ENCODE measurements at places on chromosomes 5 and 9.

DNA sequence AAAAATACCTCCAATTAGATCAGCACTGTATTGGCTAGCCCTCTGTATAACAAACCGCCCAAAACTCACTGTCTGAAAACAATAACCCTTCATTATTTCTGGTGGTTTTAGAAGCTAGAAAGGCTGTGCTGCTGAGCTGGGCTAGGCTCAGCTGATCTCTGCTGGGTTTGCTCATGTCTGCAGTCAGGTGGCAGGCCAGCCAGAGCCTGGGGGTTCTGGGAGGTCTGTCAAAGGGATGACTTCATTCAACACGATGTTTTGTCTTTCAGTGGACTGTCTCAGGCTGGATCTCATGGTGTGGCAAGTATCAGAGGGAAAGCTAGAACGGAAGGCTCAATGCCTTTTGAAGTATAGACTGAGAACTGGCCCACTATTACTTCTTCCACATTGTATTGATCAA lies 335.1 kb upstream of the DMAC1 start:
- no peak for DNase-seq

DNA sequence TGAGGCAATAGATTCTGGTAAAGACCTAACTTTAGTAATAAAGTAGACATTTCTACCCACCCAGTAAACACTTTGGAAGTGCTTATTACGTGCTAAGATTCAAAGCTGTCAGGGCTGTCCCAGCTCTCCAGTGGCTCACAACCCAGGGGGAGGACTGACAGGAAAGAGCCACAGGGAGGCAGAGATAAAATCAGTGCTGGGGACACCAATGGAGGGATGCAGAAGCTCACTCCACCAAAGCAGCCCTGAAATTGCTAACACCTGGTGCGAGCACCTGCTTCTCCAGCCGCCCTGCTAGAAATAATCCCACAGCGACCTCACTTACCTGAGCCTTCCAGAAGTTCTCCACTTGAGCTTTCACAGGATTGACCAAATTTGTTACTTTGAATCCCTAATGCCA lies 501.0 kb downstream of the BNC2 start:
- no peak for DNase-seq

GRCh38 chr5:124452412-124452811 lies 294.0 kb downstream of the ZNF608 start:
- peak; percentile 4 for DNase-seq

GRCh38 chr9:128819716-128820664 lies 1.7 kb downstream of the ENDOG start:
- no peak for DNase-seq

DNA sequence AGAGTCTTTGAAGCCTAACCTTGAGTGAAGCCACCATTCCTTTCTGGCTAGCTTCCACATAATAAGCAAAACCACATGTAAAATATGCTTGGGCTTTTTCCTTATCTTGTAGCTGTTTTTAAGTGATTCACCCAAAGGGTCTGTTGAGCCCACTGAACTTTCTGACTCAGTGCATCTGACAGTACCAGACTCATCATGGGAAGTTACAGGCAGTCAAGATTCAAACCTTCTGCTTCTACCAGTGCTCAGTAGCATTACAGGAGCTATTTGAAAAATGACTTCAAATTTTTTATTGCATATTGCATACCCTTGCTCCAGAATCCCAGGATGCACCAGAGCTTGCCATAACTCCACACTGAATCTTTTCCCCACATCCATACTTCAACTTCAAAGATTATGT lies 87.5 kb upstream of the PTPRD start:
- no peak for DNase-seq

- no peak for DNase-seq
Measured at GRCh38 chr5:147779694-147780093, 2.8 kb downstream of the JAKMIP2 start.

DNA sequence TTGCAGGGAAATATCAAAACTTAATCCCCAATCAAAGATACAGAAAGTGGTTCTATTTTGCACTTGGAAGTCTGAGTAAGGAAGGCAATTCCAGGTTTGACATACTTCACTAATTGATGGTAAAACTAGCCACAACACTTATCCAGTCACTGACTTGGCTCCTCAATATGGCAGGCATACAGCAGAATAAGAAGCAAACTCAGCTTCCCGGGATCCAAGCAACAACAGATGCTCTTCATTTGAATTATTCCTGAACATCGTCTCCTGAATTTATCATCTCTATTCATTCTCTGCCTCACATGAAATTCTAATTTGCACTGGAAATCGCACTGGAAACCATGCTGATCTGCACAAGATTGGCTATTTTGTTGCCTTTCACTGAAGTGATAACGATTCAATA lies 629.6 kb downstream of the PRELID2 start:
- no peak for DNase-seq

DNA sequence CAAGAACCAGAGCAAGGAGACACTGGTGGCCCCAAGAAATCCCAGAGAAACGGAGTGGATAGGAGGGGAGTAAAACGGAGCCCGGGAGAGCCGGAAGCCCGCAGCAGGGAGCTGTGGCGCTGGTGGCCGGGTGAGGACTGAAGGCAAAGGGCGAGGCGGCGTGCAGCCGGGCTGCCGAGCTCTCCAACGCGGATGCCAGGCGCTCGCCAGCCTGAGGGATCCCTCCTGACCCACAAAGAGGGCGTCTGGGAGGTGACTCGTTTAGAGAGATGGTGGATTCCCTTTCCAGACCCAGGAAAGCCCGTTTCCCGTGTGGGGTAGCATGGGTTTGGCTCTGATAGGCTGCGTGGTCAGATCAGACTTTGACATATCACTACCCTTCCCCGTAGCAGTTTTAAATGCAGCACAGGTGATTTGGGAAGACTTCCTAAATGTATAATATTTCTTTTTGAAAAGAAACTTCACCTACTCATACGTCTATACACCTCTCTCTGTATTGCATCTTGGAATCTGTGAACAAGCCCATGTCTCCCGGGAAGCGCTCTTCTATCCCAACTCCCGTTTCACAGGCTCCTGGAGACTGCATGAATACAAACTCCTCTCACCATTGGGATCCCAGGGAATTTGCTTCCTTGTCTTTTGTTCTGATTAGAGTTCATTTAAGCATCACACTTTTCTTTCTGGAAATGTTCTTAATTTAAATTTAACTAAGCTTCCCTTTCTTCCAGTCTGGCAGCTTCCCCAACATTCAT lies 158.1 kb downstream of the C9orf152 start:
- peak; percentile 39 for DNase-seq

DNA sequence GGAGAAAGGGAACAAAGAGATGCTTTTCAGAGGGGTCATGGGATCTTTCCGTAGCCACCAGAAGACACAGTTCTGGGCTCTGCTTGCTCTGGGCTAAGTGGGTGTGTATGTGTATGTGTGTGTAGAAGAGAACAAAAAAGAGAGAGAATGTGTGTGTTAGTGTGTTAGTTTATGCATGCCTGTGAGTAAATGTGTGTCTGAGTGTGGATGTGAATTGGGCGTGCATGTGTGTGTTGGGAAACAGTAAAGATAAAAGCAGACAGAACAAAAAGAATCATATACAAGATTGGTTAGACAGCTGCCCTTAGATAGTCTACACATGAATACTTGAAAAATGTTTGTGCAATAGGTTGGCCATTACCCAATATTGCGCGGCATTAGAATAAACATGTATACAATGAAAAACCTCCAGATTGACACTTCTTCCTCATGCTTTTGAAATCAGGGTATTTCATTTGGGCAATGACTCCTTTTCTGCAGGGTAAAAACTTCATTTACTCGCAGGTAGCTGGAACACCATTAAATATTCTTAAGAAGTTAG lies 36.5 kb upstream of the HSPA9 start:
- DNase-seq: peak; percentile 90

GRCh38 chr5:68482199-68482598 lies 266.6 kb downstream of the PIK3R1 start:
- DNase-seq: no peak

DNA sequence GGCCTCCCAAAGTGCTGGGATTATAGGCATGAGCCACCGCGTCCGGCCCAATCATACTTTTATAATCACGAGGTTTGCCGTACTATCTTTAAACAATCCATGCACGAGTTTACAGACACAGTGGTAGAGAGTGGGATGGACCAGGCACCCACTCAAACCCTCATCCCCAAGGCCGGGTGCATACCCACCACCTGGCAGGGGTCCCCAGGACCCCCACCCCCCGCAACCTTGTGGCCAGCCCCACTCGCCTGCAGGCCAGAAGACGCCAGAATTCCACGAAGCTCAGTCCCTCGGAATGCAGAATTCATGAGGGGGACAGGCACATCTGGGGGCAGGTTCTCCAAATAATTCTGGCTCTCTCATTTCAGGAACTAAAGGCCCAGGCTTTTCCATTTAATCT lies 17.1 kb downstream of the NACC2 start:
- no peak for DNase-seq

DNA sequence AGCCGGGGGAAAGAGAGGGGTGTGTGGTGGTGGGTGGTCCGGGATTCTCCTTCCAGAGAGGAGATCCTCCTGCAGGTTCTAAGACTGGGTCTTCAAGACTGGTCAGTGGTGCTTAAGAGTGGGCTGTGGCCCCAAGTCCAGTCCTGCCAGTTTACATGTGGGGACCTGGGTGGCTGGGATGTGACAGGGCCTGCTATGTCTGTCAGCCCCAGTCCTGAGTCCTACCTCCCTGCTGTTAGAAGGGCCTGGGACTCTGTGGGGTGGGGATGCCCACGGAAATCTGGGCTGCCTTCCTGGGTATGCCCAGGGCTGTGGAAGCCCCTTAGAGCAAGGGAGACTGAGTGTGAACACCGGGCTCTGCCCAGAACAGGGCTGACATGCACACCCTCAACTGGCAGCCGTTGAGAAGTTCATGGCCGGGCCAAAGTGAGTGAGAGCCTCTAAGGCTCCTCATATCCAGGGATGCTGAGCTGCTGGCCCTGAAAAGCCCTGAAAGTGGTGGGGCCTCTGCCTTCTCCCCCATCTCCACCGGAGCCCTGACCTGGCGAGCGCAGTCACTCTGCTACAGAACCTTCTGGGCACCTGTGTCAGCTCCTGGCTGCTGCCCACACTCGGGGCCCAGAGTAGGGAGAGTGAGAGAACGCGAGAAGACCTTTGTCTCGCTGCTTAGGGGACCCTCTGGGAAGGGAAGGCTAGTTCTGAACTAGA lies 1.7 kb downstream of the PHF2 start:
- no peak for DNase-seq

DNA sequence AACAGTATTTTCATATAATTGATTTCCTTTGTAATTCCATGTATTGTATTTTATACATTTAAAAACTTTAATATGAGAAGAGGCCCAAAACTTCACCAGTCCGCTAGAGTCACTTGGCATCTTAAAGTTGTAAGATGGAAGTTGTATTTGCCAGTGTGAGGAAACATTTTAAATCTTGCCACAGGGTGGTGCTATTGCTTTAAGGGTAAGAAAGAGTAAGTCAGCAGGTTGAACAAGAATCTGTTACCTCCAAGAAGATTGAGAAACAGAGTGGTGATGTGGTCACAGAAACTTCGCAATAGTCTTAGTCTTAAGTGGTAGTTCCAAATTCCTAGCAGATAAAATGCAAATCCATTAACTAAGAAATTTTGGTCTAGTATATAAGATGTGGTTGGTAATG lies 39.8 kb upstream of the RANBP6 start:
- peak; percentile 98 for DNase-seq

- DNase-seq: peak; percentile 92
Measured at GRCh38 chr5:170254056-170254455, 21.3 kb downstream of the C5orf58 start.

- DNase-seq: no peak
Measured at GRCh38 chr9:133089271-133089671, 27.5 kb downstream of the CEL start.

- DNase-seq: peak; percentile 28
Measured at GRCh38 chr9:126317513-126317912, 9.1 kb upstream of the MVB12B start.

DNA sequence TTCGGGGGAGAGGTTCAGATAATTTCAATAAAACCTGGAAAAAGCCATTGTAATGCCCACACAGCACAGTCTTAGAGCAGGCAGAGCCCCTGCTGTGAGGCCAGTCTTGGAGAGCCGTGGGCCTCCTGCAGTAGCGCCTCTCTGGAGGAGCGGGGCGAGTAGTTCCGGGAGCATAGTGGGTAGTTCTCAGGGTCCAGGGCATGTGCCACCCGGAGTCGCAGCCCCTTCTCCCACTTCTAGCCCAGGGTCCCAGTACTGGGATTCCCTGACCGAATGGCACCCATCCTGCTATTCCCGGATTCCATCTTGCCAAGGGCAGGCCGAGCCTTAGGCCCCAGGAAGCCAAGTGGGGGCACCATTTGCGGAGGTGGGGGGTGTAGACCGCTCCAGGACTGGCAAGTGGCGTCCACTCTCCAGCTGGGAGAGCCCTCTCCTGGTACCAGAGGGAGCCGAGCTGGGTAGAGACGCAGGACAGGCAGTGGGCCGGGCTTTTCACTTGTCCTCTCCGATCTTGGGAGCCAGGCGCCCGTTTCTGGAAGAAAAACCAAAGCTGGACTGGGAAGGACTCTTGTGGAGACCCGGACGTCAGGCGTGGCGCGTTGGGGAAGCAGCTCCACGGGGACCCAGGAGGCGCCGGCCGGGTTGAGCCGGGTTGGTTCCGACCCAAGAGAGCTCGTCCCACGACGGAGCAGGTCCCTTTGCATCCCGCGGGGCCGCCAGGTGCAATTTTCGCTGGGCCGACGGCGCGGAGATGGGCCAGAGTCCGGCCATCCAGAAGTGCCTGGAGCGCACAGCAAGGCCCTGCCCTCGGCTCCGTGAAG lies 12.1 kb downstream of the PROP1 start:
- DNase-seq: no peak

DNA sequence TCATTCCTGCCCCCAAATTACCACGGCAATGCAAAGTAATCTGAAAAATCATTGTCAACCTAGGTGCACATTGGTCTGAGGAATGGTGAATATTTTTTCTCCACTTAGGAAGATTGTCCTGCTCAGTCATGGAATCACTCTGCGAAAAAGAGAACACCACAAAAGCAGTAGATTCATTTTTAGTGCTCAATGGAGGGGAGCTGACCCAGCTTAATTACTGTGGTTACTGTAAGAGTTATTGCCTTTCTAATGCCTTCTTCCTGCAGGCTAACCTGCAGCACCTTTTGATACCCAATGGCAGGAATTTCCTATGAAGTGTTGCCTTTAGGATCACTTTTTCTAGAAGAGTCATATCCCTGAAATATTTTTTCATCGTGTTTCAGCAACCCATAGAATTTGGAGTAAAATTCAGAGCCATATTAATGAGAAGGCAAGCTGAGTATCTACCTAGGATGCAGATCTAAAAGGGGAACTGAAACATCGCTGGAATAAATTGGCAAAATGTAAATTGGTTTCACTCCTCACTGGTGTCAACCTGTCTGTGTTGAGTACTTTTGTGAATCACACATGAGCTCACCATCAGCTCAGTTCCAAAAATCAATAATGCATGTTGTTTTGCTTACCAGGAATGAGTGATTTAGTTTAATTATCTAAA lies 464.5 kb downstream of the CSNK1G3 start:
- no peak for DNase-seq

- DNase-seq: peak; percentile 29
Measured at GRCh38 chr5:180873615-180874520, 12.8 kb upstream of the ZFP62 start.

DNA sequence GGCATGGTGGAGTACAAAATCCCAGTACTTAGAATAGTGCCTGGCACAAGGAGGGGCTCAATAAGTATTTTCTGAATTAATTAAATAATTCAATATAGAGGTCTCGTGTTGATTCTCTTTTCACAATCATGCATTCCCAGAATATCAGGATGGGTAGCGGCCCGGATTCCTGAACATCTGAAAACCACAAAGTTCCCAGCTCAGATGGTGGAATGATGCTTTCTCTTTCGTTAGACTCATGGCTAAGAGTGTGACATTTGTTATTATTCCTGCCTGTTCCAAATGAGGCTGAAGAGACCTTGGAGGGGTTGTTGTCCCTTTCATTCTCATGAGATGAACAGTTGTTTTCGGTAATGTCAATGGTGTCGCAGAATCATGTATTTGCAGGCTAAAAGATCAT lies 95.4 kb upstream of the LIFR start:
- no peak for DNase-seq

GRCh38 chr9:131379056-131379455 lies 14.8 kb upstream of the PRRC2B start:
- DNase-seq: no peak

Measured in epithelial cell of esophagus (primary cell).